ENCODE measurements at places on chromosomes 2 and 18.
A peak's percentile ranks its signal among the peaks of the same experiment; 100 is the strongest.

DNA sequence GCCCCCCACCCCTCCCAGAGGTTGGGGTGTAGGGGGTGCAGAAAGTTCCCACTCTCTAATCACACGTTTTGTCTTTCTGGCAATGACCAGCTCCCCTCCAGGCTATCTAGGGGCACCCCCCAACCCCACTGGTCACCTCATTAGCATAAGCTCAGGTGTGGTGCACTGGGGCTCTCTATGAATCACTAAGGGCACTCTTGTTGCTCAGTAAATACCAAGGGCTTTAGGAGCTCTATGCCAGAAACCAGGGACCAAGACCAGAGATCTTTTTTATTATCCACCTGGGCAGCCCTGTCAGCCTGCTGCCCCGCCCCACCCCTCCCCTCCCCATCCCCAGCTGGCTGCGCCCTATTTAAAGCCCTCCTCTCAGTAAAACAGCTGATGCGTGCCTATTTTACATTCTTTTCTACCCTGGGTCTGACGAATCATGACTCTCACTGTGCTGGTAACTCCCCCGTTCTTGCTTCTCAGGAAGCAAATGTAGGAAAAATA lies 24.3 kb downstream of the NCK2 start:
- no peak for DNase-seq

DNA sequence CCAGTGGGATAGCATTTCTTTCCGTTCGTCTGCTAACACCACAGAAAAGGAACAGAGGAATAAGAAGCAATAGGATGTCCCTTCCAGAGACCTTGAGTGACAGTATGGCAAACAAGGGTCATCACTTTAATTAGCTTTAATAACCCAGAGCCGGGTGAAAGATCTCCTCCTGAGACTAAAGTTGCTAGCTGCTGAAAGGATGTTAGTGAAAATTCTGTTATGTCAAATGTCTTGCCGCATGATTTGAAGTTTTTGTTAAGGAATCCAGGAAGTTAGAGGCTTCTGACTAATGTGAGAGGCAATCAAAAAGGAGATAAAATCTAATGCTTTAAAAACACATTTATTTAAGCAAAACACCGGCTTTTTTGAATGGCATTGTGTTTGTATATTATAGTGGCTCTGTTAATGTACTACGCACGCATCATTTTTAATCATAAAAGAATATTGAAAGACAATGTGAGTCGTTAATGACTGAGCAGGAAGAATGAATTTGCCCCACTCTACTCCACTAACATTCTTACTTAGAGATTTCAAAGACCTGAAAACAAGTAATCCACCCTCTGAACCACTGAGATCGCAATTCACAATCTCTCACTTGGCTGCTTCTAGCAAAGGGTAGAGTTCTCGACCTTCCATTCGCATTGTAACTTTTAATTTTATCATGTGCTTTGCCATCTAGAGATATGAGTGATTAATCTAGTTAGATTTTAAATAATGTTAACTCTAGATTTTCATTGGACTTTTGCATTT lies 536.6 kb downstream of the LRRTM4 start:
- DNase-seq = no peak

DNA sequence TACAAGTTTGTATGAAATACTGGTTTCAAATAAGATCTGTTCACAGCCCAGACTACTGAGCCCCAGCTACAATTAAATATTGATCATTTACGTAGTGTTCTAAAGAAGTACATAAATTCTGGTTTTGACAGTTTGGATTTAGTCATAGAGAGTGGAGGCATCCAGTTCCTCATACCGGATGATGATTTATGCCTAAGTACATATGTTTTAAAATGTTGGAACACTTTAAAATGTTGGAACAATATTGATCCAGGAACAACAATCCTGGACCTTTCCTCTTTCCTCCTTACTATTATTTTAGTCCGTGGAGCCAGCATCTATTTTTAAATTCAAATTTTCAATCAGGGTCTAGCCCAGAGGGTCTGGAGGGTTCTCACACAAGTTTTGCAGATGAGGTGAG lies 22.8 kb upstream of the TTN start:
- DNase-seq = no peak

- no peak for DNase-seq
Observed at GRCh38 chr2:195055996-195056395, 601.0 kb upstream of the SLC39A10 start.

DNA sequence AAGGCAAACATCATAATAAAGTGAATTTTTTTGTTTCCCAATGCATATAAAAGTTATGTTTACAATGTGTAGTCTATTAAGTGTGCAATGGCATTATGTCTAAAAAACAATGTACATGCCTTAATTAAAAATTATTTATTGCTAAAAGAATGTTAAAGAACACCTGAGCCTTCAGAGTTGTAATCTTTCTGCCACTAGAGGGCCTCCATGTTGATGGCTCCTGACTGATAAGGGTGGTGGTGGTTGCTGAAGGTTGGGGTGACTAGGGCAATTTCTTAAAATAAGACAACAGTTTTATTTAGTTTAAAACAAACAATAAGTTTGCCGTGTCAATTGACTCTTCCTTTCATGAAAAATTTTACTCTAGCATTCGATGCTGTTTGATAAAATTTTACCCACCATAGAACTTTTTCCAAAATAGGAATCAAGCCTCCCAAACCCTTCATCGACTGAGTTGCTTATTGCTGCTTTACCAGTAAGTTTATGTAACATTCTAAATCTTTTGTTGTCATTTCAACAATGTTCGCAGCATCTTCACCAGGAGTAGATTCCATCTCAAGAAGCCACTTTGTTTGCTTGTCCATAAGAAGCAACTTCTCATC lies 32.3 kb downstream of the MAP3K2 start:
- peak; percentile 78 for DNase-seq

GRCh38 chr18:30682672-30683071 lies 359.9 kb downstream of the DSC3 start:
- DNase-seq = no peak

GRCh38 chr18:36649205-36649604 lies 179.6 kb downstream of the TPGS2 start:
- no peak for DNase-seq

GRCh38 chr2:145090841-145091761 lies 571.2 kb upstream of the ZEB2 start:
- no peak for DNase-seq

GRCh38 chr18:26642440-26643348 lies 94.3 kb upstream of the KCTD1 start:
- no peak for DNase-seq

GRCh38 chr2:170739048-170739447 lies 23.9 kb downstream of the SP5 start:
- no peak for DNase-seq

DNA sequence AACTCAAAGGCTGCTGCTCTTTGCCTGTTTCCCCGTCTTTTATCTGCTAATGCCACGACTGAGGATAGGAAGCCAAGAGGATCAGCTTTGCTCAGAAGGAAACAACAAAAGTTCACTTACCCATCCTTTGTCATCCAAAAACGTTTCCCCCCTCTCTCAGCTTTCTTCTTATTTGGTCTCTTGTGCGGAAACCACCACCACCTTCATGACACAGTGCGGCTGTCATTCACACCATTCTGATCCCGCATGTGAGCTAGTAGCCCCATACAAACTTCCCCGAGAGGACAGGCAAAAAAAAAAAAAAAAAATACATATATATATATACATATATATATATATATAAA lies 656 bp downstream of the LRRTM4 start:
- no peak for DNase-seq

DNA sequence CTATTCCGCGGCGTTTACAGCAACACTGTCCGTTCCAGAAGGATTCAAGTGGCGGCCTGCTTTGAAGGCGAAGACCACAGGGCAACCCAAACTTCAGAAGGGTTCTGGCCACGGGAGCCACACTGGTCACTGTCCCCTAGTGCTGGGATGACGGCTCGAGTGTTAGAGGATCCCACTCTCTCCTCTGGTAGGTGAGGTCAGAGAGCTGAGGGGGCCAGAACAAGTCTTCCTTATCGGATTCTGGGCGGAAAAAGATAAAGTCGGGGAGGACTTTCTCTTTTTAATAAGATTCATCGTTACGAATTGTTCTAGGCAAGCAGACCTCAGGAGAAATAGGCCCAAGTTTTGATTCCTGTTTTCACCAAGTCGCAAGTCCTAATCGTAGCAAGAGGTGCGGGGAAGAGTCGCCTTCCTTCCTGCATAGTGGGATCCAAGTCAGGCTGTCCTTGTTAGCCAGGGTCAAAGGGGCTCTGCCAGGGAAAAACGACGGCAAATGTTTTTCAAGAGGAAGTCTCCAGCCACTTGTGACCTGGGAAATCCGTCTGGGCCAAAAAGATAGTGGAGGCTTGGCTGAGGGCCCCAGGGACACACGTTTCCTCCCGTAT lies 864 bp upstream of the MYL12A start:
- DNase-seq = peak; percentile 62

- no peak for DNase-seq
Observed at GRCh38 chr2:203857656-203858055, 9.9 kb upstream of the CTLA4 start.

DNA sequence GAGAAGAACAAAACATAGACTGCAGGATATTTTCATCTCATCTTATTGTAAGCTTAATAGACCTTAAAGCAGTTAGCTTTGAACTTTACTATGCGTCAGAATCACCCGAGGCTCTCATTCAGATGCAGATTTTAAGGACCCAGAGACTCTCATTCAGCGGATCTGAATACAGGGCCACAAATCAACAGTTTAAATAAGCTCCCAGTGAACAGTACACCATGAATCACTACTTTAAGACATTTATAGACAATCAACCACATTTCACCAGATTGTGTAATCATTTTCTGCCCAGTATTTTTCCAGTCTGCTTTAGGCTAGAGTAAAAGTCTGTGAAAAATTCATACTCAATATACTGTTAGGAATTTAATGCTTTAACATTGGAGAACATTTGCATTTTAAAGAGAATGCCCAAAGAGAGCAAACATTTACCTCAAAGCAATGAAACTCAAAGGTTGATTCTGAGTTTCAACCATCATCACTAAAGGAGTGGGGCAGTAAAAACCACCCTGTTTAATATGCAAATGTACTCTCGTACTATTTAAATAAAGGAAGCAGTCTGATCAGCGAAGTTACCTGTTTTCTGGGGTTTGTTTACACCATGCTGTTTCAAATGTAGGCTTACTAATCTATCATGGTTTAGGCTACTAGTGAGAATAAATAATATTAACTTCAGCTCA lies 11.0 kb upstream of the ALPK2 start:
- no peak for DNase-seq

DNA sequence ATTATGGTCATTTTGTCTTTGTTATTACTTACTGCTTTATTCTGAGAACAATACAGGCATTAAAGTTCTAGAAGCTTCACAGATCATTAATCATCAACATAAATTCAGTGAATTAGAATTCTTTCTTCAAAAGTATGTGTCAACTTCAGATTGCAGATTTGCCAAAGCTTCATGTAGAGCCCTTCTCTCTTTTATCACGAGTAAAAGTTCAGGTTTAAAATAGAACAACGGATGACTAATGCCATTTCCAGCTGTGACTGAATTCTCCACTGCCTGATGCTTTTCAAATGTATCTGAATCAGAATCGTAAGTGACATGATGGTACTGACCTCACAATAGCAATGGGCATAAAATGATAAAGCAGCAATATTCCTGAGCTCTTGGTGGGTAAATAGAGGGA lies 116.0 kb downstream of the ABCA12 start:
- no peak for DNase-seq

GRCh38 chr18:75249672-75250470 lies 39.3 kb downstream of the TSHZ1 start:
- no peak for DNase-seq

DNA sequence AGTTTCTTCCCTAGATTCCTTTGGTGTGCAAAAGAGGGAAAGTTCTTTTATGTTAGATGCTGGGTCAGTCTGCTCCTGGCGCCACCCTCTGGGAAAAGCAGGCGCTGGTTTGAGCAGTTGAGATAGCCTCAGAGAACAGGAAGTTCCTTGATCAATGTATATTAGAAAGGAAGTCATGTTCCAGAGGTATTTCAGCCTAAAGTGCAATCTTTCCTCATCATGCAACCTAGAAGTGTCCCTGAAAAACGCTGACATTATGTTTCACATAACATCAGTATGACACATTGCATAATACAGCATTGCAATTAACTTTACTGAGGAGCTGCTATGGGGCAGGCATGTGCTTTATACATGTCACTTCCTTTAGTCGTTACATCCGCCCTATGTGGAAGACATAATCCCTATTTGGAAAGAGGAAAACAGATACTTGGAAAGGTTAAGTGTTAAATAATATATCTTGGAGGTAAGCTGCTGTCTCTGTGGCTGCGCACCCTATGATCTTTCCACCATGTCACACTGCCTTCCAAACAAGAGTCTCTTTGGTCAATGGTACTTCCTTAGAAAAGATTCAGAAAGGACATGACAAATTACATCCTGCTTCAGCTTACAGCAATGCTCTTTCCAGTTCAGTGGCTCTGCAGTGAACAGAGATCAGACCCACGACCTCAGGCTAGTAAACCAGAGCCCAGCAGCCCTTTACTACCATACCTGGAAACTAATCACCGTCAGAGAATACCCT lies 369.7 kb downstream of the RAD51AP2 start:
- no peak for DNase-seq

DNA sequence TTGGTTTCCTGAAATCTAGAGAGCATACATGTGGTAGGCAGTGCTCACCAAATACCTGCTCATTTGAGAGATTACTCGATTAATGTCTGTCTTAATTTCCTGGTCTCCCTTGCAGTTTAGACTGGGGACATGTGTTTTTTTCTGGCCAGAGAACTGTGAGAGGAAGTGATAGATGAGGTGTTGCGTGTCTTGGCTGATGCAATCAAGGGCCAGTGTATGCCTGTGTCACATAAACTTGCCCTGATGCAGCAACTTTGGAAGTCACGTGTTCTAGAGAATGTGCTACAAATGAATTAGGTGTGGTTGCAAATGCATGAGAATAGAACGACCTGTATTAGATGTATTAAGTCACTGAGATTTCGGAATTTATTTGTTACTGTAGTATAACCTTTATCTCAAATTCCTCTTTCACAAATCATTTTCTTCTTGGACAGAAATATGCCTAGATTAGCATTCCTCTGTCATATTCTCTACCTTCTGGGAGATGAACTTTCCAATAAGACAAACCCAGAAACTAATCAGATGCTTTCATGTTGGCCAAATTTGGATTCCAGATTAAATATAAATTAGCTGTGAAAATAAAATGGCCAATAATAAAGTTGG lies 9.9 kb upstream of the IL1A start:
- DNase-seq = peak; percentile 33

DNA sequence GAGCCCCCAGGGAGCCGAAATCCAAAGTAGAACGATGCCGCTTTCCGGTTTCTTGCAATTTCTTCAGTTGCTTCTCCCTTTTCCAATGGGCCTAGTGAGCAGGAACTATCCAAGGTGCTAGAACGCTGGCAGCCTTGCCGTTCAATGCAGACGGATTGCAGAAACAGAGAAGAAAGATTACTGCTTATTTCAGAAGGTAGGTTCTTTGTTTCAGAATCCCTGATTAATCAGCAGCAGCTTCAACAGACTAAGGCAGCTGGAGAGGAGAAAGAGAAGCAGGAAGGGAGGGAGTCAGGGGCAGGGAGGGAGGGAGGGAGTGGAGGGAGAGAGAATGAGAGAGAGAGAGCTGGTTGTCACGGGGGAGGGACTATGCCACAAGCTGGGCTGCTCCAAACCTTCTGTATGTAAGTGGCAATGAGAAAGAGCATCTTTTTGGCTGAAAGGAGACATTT lies 576 bp downstream of the NYAP2 start:
- no peak for DNase-seq

- DNase-seq = no peak
Observed at GRCh38 chr2:42342795-42343241, 18.2 kb downstream of the COX7A2L start.

- DNase-seq = no peak
Observed at GRCh38 chr18:42338683-42339082, 383.6 kb downstream of the PIK3C3 start.

- DNase-seq = no peak
Observed at GRCh38 chr2:24818721-24819167, 25.5 kb downstream of the CENPO start.
